Activated CD4-positive, alpha-beta memory T cell treated with anti-CD3 and anti-CD28 coated beads, Interleukin-2, amount 10 ng/mL, durations not matched to agents 7 days and 5 days (primary cell): ENCODE measurements at places on chromosomes 1 and 21. TPM values are rescaled to one million over a fixed set of nuclear protein-coding genes. Genes with fewer than 3 reads are reported as not detected.

Gene C1orf185
- not detected for total RNA-seq

DNA sequence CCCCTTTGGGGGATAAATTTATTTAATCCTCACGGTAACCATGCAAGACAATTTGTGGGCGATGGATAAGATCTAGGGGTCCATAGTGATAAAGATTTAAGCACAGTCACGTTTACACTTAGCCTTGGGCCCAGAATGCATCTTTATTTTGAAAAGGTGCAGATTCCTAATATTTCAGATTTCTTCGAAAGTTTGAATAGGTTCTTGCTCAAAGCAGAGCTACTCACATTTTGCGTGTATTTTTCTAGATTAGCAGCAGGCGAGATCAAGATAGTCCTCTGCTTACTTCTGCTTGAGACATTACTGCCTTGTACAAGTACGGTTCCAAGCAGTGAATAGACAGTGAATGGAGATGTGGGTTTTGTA, 647 bp downstream of the TSEN15 start:
- peak overlapping the region; percentile 96 for H3K4me3 ChIP-seq
- peak overlapping the region; percentile 94 for H3K27ac ChIP-seq
- H3K4me1 ChIP-seq: peaks cover 35% of the 10 kb centered on the region
- DNase-seq: no peak

DNA sequence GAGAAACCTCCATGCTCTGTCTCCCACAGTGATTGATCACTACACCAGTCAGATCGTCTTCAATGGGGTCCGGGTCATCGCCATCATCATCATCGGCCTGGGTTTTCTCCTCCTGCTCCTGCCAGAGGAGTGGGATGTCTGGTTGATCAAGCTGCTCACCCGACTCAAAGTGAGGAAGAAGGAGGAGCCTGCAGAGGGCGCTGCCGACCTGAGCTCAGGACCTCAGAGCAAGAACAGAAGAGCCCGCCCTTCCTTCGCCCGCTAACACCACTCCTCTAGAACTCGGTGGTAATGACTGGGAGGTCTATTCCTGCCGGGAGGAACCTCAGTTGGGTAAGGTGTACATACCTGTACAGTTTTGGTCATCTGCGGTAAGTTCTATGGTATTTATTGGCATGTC, 50.3 kb upstream of the COA6 start:
- DNase-seq: peak; percentile 75
- H3K27me3 ChIP-seq: peaks cover 5% of the 10 kb centered on the region
- no peak overlapping the region for H3K4me3 ChIP-seq
- peaks cover 4% of the 10 kb centered on the region for H3K36me3 ChIP-seq
- H3K4me1 ChIP-seq: peaks cover 16% of the 10 kb centered on the region
- no peak overlapping the region for H3K27ac ChIP-seq

DNA sequence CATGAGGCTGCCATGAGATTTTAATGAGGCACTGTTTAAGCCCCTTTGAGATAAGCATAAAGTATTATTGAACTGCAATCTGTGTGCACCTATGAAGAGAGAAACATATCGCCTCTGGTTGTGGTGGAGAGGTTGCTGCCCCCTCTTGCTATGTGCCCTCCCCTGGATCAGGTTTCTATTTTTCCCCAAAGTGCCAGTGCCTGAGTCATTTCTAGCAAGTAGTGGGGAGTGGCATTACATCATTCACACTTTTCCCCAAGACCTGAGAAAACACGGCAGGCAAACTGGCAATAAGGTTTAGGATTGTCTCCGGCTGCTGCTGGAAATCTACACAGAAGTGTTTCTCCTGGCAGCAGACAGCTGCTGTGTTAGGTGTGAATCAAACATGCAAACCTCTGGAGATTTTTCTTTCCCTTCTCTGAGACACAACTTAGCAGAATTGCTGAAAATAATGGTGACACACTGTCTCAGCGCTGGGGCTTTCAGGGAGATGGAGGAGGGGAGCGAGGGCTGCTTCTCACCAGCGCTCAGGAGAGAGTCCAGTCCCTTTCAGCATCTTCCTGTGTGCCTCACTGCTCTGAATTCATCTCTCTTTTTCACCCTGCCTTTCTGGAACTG, 13.7 kb upstream of the RGS16 start:
- peaks cover 45% of the 10 kb centered on the region for H3K4me1 ChIP-seq
- DNase-seq: no peak
- H3K27me3 ChIP-seq: peaks cover 57% of the 10 kb centered on the region
- no peak overlapping the region for H3K27ac ChIP-seq

- H3K27ac ChIP-seq: no peak overlapping the region
- no peak for DNase-seq
- no peak overlapping the region for H3K4me3 ChIP-seq
- peaks cover 7% of the 10 kb centered on the region for H3K27me3 ChIP-seq
Measured at GRCh38 chr1:92228401-92228800, 10.7 kb downstream of the C1orf146 start.
